ENCODE measurements at places on chromosomes 2 and 18.

DNA sequence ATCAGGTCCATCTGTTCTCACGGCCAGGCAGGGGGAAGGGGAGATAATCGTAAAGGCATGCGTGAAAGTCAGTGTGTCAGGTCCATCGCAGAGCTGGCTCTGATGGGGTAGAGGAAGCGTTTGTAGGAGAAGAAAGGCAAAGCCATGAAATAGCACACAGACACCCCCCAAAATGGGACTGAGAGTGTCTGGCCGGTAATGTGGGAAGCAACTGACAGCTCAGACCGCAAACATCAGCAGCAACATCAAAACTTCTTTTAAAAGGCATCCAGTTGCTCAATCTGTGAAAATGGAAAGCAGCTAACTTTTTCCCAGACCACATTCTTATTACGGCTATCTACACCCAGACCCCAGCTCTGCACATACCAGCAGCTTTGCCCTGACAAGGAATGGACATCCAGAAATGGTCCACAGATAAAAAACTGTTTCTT, 232.6 kb downstream of the EN1 start:
- DNase-seq, result no peak

GRCh38 chr18:47558110-47558750, 306.8 kb upstream of the SKOR2 start:
- DNase-seq, result no peak

- no peak for DNase-seq
These were observed 593.7 kb downstream of the NRXN1 start for GRCh38 chr2:50438259-50438658.

DNA sequence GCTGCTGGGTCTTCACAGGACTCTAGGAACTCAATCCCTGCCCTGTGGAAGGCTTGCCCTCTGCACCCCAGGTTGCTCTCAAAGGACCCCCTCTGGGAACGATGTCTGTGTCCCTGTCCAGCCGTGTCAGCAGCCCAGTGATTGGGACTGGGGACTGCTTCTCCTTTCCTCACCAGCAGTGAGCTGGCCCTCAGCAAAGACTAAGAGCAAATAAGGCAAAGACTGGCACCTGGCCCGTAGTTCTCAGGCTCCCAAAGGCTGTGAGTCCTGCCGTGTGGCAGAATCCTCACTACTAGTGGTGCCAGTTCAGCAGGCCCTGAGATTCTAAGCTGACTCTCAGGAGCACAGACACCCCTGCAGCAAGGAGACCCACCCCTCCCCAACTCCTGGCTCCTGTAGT, 47.8 kb downstream of the TMEM163 start:
- no peak for DNase-seq

DNA sequence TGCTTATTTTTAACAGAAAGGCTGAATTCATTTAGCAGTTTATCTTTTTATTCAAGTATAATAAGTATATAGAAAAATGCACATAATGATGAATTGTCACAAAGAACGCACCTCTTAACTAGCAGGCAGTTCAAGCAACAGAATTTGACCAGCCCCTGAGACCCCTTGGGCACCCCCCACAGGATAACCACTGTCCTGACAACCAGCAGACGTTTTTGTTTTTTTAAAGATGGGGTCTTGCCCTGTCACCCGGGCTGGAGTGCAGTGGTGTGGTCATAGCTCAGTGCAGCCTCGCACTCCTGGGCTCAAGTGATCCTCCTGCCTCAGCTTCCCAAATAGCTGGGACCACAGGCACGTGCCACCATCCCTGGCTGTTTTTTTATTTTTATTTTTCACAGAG, 14.0 kb downstream of the PRELID3A start:
- no peak for DNase-seq

DNA sequence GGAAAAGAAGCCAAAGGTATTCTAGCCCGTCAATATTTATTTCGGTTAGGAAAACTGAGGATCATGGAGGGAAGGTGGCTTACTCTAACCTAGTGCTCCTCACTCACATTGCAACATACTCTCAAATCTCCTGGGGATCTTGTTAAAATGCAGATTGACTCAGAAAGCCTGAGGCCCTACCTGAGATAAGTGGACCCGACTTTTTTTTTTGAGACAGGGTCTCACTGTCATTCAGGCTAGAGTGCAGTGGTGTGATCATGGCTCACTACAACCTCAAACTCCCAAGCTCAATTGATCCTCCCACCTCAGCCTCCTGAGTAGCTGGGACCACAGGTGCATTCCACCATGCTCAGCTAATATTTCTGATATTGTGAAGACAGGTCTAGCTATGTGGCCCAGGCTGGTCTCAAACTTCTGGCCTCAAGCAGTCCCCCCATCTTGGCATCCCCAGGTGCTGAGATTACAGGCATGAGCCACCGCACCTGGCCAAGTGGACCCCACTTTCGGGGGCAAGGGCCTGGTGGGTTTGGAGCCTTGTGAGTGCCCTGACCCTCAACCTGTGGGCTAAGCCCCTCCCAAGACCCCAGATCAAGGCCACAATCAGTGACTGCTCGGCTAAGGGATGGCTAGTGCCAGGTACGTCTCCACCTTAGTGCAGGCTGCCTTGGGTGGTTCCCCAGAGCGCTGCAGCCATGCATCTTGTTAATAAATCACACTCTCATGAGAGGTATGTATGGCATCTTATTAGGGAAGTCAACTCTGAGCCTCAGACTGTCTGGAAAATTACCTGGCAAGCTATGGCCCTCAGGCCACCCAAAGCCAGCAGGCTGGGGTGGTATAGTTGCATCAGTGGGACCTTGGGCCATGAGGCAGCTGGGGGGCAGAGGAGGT, 1.1 kb upstream of the NEURL3 start:
- DNase-seq, result no peak

DNA sequence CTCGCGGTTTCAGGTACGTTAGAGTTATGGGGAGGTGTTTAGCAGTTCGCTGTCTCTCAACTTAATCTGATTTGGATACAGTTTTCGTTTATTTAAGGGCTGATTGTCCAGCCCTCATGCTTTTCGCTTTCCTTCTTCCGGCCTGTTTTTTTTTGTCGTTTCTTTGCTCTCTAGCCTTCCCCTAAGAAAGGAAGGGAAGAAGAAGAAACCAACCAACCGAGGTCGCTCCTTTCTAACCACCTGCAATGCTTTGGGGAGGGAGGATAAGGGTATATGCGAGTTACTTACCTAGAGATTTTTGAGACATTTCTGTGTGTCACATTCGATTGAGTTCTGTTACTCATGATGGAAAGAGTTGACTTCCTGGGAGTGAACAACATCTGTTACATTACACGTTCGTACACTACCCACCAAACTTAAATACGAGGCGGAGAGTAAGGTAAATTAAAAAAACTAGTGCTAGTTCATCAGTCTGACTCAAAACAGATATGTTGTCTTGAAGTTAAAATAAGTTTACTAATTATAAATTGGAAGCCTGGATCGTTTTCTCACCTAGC, 918 bp downstream of the EIF5B start:
- DNase-seq, result peak; percentile 5

DNA sequence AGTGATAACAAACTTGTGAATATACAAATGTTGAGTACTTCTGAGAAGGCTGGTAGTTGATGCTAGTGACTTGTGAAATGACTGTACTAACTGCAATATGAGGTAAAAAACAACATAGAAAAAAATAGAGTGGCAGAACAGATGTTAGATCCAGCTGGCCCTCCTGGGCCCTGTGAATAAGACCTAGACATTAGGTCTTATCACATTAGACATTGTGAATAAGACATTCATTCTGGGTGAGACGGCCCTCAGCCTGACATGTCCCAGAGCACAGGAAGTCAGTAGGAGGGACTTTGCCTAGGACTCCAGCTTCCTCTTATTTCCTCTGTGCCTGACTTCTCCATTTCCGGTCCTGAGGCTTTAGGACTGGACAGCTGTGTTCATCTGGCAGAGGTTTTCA, 22.9 kb downstream of the DOK1 start:
- DNase-seq, result no peak

- no peak for DNase-seq
These were observed 253.4 kb downstream of the CYP26B1 start for GRCh38 chr2:71894261-71894660.

GRCh38 chr2:105961599-105962146, 217.0 kb downstream of the NCK2 start:
- DNase-seq, result no peak

GRCh38 chr18:30644158-30644557, 398.4 kb downstream of the DSC3 start:
- no peak for DNase-seq

DNA sequence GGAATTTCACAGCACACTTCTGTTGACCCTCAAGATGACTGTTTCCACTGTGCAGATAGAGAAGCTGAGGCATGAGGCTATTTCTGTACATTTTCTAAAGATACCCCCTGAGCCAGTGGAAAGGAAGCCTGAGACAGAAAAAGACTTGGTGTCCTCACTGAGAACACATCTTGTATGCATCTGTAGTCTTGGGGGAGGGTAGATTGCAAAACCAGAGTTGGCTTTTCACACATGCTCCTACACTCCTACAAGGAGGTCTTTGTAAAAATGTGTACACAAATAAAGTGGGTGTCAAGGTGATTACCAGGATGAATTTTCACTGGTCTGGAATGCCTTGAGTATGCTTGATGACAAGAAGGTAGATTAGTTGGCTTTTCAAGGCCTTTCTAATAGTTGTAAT, 98.0 kb downstream of the KCTD18 start:
- DNase-seq, result no peak

DNA sequence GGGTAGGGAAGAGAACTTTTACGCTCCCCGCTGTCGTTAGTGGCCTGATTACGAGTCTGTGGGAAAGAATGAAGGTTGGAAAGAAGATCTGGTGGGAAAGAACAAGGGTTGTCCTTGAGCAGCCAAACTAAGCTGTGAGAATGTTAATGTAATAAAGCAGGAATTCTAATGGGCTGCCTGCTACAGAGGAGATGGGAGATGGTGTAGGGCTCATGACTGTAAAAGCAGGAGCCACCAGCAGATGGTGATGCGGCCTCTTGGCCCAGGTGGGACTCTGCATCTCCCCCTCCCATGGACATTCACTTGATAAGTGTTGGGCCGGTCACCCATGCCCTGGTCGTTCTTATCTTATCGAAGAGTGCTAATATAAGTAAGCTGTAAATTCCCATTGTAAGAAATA, 150.0 kb downstream of the NEDD4L start:
- no peak for DNase-seq

GRCh38 chr2:214543386-214543955, 132.6 kb downstream of the VWC2L start:
- peak; percentile 26 for DNase-seq

DNA sequence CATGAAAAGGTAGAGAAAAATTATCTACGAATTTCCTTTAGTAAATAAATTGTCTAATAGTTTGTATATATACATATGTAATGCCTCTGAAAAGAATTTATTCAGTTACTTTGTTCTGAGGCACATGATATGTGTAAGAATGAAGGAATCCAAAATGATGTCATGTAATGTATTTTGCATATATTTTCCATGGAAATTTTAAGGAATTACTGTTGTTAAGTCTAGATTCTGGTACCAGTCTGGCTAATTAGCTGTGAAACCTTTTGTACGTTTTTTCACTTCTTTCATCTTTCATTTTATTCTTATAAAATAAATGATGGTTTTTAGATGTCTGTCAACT, 12.3 kb downstream of the YIPF4 start:
- DNase-seq, result no peak

- no peak for DNase-seq
These were observed 109.2 kb downstream of the CCDC85A start for GRCh38 chr2:56292951-56293350.

All from HS-27A (cell line).